ENCODE measurements at places on chromosomes 12 and 14. TPM values are rescaled to one million over a fixed set of nuclear protein-coding genes. Genes with fewer than 3 reads are reported as not detected.

DNA sequence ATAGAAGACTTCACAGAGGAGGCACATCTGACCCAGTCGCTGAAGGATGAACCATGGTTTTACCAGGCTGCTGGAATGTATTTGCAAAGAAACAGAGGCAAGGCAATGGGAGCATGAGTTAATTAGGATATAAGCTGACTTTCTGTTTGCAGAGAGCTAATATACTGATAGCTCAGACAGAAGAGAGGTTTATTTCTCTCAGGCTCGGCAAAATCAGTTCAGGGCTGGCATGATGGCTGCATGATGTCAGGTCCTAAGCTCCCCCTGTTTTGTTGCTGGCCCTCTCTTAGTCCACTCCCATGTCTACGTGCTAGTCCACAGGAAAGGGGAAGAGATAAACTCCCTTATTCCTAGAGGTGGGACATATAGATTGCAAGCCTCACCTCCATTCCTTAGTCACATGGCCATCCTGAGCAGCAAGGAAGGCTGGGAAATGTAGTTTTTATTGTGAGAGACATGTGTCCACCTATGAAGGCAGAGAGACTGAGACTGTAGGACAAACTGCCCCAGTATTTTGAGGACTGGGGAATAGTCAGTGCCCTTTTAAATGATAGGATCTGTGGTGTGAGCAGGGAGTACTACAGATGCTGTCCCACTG is 224.5 kb downstream of the VRK1 start:
- DNase-seq: no peak

- DNase-seq: no peak
Observed at GRCh38 chr12:66323017-66323416, 20.7 kb downstream of the HELB start.

The C14orf39 gene
- not detected for total RNA-seq

The WNT1 gene
- not detected for total RNA-seq

The SERPINA6 gene
- not detected for total RNA-seq

The MIPOL1 gene
- total RNA-seq: 9.2 TPM
